ENCODE measurements at places on chromosomes 12 and 14.

GRCh38 chr12:65446901-65447300, 168.4 kb downstream of the MSRB3 start:
- no peak for DNase-seq

GRCh38 chr12:49974231-49974675, 1.5 kb downstream of the AQP6 start:
- DNase-seq = peak; percentile 77

DNA sequence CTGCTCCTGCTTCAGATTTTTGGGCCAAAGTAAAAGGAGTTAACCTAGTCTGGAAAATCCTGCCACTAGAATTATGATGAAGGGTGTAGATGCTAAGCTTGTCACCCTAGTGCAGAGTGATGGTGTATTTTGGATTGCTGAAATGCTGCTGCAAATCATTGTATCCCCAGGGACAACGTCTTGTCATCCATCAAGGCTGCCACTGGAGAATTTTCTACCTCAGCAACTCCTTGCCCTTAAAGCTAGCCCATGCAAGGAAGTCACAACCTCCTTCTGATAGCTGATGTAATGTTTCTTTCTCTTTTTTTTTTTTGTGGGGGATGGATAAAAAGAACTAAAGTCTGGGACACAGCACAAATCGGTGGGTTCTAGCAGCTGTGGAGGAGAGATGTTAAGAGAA, 139.4 kb upstream of the FRMD6 start:
- no peak for DNase-seq

DNA sequence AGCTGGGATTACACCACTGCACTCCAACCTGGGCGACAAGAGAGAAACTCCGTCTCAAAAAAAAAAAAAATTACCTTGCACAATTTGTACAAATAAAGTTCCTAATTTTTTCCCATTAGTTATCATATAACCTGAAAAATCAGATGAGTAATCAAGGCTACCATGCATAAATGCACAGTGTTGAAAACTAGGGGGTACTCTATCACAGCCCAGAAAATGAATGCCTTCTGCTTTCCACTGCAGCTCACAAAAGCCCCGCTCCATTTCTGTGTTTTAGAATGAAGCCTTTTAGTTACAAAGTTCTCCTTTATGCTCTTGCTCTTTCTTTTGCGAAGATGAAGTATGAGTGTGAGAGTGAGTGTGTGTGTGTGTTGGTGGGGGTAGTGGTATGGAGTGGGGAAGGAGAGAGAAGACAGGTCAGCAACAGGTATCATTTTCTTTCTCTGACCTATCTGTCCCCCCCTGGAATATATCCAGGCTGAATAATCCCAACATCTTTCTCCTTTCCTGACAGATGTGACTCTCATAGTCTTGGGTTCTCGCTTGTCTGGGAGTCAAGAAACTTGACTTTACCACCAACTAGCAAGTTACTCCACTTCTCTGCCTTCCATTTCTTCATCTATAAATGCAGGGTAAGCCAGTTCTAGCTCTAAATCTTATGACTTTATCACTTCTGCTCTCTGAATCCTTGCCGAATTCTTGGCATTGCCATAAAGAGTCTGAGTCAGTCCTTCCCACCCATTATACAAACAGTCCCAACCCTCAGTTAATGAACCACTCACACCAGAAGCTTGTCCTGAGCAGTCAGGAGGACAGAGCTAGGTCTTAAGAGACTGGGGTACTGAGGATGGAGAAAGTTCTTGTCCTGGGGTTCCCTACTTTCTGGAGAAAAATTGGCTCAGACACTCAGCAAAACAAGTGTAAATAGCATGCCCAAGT, 16.1 kb downstream of the BIN2 start:
- no peak for DNase-seq

GRCh38 chr12:546920-547845, 87.4 kb downstream of the B4GALNT3 start:
- DNase-seq = peak; percentile 65

DNA sequence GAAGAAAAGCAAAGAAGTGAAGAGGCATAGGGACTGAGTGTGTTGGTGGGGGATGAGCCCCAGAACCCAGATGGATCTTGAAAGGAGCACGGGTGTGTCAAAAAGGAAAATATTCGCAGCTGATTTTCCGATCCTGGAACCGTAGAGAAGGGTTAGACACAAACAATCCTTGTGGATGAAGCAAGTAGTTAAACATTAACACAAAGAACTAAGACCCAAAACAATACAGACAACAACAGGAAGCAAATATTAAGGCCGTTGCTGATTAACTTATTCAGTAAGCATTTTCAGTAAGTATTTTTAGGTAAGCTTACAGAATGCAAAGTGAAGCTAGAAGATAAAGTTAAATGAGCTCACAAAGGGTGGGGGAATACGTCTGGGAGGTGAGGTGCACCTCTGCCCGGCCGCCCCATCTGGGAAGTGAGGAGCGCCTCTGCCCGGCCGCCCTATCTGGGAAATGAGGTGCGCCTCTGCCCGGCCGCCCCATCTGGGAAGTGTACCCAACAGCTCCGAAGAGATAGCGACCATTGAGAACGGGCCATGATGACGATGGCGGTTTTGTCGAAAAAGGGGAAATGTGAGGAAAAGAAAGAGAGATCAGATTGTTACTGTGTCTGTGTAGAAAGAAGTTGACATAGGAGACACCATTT, 62.8 kb upstream of the PRB2 start:
- no peak for DNase-seq

DNA sequence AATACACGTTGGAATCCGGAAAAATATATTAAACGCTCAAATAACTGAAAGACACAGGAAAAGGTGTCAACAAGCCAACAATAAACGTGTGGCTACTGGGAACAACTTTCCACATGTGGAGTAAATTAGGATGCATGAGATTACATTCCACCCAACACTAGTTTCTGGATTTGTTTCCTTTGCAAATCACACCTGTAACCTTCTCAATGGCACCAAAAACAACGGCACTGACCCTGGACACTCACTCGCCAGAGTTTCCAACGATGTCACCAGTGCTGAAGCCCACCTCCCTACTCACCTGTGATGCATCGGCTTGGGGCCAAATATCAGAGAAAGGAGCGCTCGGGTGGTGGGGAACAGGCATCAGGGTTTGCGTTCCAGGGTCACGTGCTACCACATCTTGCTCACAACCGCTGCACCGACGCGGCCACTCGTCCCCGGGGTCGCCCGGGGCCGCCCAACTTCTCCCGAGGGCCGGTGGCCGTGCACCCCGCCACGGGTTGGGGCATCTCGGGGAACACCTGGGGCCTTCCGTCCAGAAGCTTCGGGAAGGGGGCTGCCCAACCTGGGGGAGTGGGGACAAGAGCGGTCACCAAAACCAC, 629 bp downstream of the PRDM4 start:
- no peak for DNase-seq

DNA sequence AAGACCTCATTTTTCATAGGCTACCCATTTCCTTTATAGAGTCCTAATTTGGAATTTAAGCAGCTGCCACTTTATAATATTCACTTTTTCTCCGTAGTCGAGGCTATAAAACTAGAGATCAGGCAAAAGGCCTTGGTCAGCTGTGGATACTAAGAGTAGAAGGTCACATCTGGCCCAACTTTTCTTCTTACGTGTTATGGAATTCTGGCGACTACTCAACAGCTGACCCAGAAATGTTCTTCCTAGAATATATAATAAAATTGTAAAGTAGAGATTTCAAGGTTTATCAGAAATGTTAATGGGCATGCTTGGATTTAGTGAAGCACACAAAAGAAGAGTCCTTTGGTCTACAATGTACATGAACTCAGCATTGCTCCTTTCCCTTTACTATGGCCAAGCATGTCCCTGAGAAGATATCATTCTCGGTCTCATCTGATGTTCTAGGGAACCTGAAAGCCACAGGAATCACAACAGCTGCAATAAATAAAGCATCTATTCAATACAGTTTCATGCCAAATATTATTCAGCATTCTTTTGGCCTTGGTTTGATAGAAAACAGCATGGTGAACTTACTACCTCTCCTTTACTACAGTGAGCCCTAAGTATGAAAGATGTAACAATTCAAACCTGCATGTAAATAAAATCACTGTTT, 261.4 kb upstream of the NPAS3 start:
- DNase-seq = no peak

DNA sequence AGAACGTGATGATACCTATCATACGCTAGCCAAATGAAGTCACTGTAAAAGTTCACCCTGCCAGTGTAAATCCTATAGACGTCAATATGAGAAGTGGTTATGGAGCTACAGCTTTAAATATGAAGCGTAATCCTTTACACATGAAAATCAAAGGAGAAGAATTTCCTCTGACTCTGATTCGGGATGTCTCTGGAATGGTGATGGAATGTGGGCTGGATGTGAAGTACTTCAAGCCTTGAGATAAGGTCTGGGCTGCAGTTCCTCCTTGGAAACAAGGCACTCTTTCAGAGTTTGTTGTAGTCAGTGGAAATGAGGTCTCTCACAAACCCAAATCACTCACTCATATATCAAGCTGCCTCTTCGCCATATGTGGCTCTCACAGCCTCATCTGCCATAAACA, 53.1 kb upstream of the NAP1L1 start:
- no peak for DNase-seq

GRCh38 chr12:47190905-47191304, 111.1 kb upstream of the AMIGO2 start:
- DNase-seq = no peak

GRCh38 chr12:39365364-39366001, 77.4 kb downstream of the KIF21A start:
- DNase-seq = no peak

GRCh38 chr12:110245369-110245772, 35.7 kb upstream of the ATP2A2 start:
- DNase-seq = peak; percentile 66

GRCh38 chr14:51382506-51382905, 142.5 kb downstream of the TMX1 start:
- DNase-seq = no peak

GRCh38 chr12:82758749-82759330, 72.1 kb downstream of the TMTC2 start:
- peak; percentile 67 for DNase-seq

- DNase-seq = peak; percentile 33
Measured at GRCh38 chr14:99064262-99064954, 207.6 kb downstream of the BCL11B start.

- DNase-seq = peak; percentile 36
Measured at GRCh38 chr12:28708918-28709371, 440.1 kb upstream of the FAR2 start.

- no peak for DNase-seq
Measured at GRCh38 chr14:96614481-96614881, 112.3 kb downstream of the PAPOLA start.

DNA sequence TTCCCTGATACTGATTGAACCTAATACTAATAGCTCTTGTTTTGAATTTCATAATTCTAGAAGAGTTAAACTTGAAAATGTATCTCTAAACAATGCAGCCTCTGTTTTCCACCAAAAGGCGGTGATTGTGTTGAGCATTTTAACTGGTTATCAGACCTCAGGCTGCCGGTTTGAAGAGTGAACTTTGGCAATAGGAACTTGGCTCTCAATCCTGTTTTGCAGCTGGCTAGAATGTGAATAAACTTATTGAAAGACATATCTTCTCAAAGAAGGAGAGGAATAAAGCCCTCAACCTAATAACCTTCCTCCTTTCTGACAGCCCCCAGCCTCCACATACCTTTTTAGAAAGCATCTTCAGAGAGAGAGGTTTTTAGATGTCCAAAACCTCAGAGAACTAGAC, 105.4 kb downstream of the SRGAP1 start:
- DNase-seq = peak; percentile 92

DNA sequence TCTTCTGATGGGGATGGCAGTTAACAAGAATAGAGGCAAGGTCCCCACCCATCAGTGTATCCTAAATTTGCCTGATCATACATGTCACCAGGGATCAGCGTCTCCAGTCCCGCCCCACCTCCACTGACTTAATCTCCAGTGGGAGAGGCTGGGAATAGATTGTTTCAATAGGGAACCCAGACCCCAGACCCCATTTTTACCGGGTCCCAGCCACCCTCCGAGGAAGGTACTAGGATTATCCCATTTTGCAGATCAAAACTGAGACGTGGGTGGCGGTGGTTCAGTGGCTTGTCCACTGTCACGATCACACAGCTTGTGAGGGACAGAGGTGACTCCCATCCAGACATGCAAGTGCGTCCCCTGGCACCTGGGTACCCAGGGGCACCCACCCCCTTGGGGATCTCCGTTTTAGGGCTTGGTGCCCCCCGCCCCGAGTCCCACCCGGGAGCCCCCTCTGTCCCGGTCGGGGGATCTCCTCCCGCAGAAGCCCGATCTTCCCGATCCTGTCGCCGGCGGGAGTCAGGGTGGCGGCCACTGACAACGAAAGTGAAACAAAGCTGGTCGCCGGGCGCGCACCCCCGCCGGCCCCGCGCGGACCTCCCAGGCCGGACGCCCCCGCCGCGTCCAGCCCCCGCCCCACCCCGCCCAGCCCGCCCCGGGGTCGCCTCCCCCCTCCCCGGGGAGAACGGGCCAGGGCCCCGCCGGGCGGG, 523 bp downstream of the WSB2 start:
- DNase-seq = peak; percentile 7

GRCh38 chr12:118315821-118316220, 56.9 kb downstream of the TAOK3 start:
- DNase-seq = no peak

GRCh38 chr12:88418856-88419497, 161.3 kb downstream of the KITLG start:
- no peak for DNase-seq

DNA sequence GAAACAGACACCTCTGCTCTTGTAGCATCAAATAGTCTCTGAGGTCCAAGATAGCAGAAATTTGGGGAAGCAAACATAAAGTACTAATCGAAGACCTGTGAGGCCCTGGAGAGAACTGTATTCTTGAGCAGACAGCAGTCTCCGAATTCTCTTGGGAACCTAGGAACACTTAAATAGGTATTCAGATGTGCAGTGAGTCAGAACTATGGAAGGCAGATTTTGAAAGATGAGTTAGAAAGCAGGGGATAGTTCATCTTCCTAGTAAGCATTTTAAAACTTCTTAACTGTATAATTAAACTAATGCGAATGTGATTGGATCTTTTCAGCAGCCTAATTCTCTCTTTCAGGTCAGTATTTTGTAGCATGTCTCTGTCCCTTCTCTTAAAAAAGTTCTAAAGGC, 30.6 kb downstream of the NAA30 start:
- DNase-seq = no peak

DNA sequence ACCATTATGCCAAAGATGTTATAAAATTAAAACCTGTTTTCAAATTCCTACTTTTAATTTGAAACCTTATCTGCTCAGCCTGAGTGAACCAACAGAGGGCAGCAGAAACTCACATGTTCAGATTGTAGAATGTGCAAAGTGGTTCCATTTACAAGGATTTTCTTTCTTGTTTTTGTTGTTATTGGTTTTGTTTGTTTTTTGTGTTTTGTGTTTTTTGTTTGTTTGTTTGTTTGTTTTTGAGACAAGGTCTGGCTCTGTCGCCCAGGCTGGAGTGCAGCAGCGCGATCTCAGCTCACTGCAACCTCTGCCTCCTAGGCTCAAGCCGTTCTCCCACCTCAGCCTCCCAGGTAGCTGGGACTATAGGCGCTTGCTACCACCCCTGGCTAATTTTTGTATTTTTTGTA, 22.8 kb upstream of the GARIN2 start:
- peak; percentile 62 for DNase-seq

DNA sequence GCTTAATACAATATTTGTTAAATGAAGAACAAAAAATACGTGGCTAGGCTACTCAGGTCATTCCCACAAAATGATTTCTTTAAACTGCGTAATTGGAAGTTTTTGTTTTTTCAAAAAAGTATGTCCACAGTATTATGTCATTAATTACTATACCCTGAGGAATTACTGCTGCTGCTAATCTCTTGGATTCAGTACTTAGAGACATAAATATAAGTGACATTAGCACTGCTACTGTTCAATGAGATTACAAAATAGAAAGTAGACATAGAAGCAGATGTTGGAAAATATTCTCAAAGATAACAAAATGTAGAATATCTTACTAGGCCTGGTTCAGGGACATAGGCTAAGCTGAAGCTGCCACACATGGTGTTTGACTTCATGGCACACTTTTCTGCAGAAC, 36.3 kb downstream of the HMGA2 start:
- no peak for DNase-seq

Data from SK-MEL-5 (cell line).